ENCODE measurements at places on chromosomes 4 and X.

DNA sequence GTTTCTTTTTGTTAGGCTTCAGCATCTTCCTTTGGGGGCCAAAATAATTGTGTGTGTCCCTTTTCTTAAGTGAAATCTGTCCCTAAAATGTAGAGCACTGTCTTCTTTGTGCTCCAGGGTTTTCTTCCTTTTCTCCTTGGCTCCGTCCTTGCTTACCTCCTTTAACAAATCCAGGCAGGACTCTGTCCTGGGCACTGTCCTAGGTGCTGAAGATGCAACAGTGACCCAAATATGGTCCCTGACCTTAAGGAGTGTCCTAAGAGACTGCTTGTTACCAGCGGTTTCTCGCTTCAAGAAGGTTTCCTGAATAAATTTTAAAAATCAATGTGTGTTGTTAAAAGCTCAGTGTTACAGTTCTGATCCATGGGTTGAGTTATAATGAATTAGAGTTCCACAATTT, 471.8 kb downstream of the KCNIP4 start:
- no peak for DNase-seq

- DNase-seq, result no peak
Observed at GRCh38 chr4:150217808-150218207, 139.6 kb downstream of the DCLK2 start.

DNA sequence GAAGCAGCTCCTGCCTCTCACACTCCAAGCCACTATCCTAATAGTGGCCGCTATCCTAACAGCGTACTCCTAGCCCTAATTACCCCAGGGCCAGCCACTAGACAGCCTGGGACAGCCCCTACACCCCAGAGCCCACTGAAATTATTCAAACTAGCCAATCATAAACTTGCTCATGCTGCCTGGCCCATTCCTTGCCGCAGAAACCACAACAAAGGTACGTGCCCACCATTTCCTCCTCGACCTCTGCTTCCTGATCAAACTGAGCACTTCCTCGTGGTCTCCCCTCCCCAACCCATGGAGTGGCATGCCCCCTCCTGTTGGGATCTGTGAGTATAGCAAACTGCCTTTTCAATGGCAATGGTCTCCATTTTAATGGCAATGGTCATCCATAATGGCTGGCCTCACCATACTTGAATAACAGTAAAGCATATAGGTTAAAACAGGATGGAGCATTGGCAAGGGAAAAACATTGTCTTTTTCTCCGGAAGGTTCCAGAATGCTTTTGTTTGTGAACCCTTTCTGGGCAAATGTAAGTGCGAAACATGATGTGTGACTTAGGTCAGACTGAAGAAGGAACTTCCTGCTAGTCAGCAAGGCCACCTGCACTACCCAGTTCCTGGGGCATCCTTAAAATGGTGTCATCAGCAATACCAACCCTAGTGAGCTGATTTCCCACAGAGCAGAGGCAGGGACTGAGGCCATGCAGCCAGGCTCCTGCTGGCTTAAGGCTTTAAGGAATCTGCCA, 107.1 kb upstream of the ATP6AP2 start:
- DNase-seq, result no peak

GRCh38 chr4:88752076-88752463, 54.4 kb upstream of the NAP1L5 start:
- no peak for DNase-seq

GRCh38 chr4:26300314-26301307, 20.2 kb upstream of the RBPJ start:
- DNase-seq, result no peak

DNA sequence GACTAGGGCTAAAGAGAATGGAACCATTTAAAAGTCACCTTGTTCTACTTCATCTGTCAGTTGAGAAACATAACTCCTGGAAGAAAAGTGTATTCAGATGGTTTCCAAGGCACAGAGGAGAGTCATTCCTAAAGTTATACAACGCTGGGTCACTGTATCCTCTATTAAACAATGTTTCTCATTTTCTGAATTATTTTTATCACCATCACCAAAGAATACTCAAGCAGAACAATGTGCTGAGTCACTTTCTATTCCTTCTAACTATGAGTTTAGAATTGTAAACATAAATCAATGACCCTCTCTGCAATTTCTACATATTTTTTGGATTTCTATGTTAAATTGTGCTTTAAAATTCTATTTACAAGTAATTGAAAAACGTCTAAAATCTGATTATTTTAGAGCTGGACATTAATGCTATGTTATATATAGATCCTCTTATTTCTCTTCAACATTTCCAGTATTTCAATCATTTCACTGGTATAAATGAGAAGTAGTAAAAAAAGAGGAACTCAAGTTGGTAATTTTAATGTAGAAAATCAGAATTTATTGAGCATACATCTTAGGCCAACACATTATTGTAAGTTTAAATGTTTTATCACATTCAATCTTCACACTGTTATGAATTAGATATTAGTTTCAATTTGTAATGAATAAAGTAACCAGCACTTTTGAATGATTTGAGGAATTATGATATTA, 7.5 kb downstream of the DTHD1 start:
- DNase-seq, result no peak

DNA sequence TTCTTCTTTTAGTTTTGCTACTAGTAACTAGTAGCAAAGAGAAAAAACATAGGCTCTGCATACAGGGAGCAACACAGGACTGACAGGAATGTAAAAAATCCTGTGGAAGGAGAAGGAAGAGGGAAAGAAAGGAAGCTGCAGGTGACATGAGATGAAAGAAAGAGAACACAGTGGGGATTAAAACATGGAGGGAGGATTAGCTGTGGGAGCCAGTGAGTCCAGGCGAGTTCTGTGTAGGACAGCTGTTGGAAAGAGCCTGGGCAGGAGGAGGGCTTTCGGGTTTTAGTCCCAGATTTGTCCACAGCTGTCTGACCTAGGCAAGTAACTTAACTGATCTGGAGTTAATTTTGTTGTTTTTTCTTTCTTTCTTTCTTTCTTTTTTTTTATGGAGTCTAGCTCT, 21.6 kb downstream of the CCNG2 start:
- no peak for DNase-seq

- no peak for DNase-seq
Observed at GRCh38 chr4:165905405-165906027, 32.5 kb downstream of the TLL1 start.

DNA sequence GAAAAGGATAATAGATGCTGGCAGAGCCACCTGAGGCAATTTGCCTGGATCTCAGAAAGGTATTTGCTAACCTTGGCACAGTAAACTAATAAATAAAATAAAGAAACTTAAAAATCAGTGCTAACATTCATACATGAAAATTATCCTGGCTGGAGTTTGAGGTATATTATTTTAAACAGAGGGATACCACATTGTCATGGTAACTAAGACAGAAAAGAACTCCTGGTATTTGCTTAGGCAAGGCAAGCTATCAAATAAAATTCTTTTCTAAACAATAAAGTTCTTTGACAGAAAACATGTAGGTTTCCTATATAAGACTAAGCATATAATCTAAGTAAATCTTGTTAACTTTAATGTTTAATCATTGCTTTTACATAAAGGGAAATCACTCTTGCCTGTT, 218.8 kb downstream of the MAGEB17 start:
- DNase-seq, result no peak

DNA sequence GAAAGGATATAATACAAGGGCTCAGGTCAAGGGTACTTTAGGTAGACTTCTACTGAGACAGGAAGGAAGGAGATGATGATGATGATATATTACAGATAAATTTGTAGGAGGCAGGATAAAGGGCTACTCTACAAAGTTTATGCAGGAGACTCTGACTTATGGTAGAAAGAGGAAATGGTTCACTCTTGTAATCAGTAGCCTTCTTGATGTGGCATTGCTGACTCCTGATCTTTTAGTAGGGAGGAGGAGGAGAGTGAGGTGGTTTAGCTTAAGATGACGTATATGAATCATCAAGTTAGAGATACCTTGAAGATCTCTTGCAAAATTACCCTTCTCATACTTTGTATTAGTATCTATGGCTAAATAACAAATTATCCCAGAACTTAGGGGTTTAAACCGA, 4.7 kb downstream of the BLTP1 start:
- no peak for DNase-seq

GRCh38 chr4:123319639-123320038, 77.0 kb upstream of the SPRY1 start:
- DNase-seq, result no peak

Data from Peyer's patch (tissue), 4 donors.